ENCODE measurements at places on chromosomes 11 and 22.
A peak's percentile ranks its signal among the peaks of the same experiment; 100 is the strongest.

- DNase-seq = peak; percentile 82
Observed at GRCh38 chr11:88357323-88358039, 19.9 kb upstream of the CTSC start.

GRCh38 chr11:76322942-76323341, 58.0 kb downstream of the THAP12 start:
- DNase-seq = no peak

DNA sequence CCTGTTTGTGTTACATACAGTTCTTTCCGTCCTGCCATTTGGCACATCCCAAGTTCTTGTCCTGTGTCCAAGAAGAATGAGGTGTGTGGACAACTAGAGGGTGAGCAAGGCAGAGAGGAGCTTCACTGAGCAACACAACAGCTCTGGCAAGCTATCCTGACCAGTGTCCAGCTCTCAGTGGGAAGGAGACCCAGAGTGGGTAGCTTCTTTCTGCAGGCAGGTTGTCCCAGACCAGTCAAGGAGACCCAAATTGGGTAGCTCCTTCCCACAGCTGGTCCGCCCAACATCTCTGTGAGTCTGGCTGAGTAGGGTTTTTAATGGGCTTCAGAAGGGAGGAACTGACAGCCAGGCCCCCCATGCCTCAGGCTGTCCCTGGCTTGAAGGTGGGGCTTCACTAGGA, 35.2 kb upstream of the EXPH5 start:
- DNase-seq = no peak

GRCh38 chr11:4118107-4118506, 23.5 kb downstream of the RRM1 start:
- peak; percentile 5 for DNase-seq

GRCh38 chr11:10658621-10659338, 34.8 kb downstream of the IRAG1 start:
- DNase-seq = no peak

DNA sequence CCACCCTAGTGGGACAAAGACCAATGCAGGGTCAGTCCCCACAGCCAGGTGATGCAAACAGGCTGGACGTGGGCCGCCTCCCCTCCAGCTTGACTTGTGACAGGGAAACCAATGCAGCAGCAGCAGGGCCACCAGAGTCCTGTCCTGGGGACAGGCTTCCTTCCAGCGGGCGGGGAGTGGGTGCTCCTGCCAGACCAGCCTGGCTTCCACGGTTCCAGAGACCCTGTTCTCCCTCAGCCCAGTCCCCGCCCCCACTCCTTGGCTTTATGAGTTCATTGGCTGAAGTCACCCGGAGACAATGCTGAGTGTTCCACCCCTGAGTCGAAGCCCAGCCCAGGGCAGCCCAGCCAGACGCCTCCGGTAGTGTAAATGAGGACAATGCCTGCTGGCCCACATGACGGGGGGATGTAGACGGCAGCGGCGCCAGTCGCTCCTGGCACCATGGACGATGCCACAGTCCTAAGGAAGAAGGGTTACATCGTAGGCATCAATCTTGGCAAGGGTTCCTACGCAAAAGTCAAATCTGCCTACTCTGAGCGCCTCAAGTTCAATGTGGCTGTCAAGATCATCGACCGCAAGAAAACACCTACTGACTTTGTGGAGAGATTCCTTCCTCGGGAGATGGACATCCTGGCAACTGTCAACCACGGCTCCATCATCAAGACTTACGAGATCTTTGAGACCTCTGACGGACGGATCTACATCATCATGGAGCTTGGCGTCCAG, at the start of gene TSSK2:
Gene TSSK2 (plus strand): TSS at position 350 of the 726 bp plus-strand sequence. CDS start 92 bp downstream, at position 442.
- no peak for DNase-seq

DNA sequence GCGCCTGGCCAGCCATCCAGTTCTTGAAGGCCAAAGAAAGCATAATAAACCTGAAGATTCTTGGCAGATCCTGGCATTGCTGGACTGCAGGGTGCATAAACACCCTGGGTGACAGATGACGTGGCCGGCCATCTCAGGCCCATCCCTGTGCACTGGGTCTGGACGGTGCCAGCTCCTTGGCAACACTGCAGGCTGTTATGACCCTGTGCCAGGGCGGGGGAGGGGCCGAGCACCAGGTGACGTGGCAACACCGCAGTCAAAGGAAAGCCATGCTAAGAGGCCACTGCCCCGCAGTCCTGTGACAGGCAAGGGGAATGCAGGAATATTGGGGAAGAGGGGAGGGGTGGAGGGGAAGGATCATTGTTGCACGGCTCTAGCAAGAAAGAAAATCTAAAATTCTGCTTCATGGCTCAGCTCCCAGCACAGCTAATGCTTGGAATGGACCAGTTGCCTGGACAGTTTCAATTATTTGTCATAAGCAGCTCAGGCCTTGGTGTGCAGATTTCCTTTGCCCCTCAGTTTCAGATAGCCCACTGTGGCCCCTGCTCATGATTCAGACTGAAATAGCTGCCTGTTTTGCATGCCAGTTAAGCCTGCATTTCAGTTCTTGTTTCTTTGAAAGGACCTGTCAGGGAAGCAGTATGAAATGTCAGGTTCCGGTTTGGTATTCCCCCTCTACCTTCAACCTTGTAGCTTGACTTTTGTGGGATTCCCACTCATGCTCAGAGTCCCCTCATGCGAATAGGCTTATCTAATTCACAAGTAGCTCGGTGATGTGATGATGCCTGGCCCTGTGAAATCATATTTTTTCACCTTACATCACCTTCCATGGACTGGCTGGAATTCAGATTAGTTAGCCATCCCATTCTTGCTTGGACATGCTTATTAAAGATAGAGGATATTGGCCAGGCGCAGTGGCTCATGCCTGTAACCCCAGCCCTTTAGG, 29.7 kb upstream of the DDX6 start:
- DNase-seq = peak; percentile 67

- DNase-seq = no peak
Observed at GRCh38 chr22:31881865-31882264, 62.5 kb upstream of the YWHAH start.

- DNase-seq = no peak
Observed at GRCh38 chr11:2210366-2211112, 38.9 kb upstream of the TH start.

GRCh38 chr11:64799623-64800302, 3.3 kb downstream of the MAP4K2 start:
- DNase-seq = no peak

DNA sequence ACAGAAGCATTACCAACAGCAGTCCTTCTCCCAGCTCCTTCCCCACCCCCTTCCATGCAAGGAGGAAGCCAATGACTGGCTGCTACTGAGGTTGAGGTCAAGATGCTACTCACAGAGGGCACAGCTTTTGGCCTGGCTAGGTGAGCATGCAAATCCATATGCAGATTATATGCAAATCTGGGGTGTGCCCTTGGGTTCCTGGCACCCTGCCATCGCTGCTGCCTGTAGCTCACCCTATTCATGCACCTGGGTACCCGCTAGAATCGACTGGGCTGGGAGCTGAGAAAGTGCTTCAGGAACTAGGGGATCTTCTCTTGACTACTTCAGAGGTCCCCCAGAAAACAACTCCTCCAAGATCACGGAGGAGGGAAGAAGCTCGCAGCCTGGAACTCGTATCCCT, 4.0 kb downstream of the DSCAML1 start:
- no peak for DNase-seq

GRCh38 chr11:101453682-101454081, 130.1 kb downstream of the TRPC6 start:
- no peak for DNase-seq

- no peak for DNase-seq
Observed at GRCh38 chr11:70159627-70160570, 43.2 kb upstream of the FADD start.

DNA sequence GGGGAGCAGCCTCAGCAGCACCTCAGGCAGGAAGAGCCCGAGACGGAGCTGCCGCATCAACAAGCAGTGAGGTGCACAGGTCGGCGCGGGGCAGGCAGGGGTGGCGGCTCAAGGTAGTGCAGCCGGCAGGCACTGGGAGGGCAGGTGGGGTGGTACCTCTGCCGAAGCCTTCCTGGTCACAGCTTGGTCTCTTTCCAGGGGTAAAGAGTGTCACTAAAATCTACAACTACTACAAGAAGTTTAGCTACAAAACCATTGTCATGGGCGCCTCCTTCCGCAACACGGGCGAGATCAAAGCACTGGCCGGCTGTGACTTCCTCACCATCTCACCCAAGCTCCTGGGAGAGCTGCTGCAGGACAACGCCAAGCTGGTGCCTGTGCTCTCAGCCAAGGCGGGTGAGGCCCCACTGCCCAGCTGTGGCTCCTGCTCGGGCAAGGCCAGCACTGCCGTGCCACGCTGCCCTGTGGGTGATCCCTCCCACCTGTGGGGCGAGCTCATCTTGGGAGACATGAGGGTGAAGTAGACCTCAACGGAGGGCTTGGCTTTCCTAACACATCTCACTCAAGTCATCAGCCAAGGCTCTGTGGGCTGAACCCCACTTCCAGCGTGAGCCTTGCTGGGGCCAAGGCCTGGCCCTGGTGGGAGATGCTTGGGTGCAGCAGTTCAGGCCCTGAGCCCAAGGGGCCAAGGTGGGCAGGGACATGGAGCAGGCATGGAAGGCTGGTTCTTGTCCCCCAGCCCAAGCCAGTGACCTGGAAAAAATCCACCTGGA, 13.6 kb downstream of the GATD1 start:
- DNase-seq = no peak

DNA sequence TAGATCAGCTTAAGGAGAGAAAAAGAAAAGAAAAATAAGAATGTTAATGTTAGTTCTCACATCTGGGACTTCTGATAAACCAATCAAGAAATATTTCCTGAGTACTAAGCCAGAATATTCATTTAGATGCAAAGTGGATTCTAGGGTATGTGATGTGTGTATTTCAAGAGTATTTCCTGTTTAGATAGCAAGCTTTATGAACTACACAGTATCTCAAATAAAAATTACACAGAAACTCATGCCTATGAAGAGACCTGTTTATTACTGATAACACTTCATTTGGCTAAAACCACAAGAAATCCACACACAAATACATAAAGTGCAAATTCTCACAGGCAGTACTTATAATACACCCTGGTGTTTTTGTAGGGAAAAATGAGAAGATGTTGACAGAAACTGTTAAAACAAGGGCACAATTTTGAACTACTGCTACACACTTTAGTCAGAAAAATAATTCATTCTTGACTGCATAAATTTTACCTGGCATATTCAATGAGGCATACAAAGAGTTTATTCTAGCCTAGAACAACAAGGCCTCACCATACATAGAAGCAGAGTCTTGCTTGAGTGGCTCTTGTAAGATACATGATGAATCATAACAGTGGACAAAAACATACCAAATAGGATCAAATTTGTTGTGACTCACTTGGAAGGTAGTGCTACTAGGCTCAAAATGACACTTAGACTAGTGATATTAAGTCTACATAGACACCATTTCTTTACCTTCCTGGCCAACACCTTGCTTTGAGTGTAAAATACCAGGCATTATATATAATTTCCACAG, 18.8 kb upstream of the P4HA3 start:
- no peak for DNase-seq

DNA sequence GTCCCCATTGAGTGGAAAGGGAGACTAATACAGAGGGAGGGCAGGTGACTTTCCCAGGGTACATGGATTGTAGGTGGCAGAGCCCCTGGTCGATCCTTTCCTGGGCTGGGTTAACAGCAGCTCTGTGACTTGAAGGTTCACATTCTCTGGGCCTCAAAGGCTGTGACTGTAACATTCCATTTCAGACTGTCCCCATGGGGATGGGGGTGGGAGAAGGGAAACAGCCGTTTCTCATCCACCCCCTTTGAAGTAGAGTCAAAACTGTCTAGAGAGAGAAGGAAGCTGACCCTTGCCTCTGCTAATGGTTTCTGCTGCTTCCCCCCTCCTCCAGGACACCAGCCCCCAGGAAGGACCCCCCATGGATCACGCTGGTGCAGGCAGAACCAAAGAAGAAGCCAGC, 19.2 kb downstream of the MICALL1 start:
- no peak for DNase-seq

DNA sequence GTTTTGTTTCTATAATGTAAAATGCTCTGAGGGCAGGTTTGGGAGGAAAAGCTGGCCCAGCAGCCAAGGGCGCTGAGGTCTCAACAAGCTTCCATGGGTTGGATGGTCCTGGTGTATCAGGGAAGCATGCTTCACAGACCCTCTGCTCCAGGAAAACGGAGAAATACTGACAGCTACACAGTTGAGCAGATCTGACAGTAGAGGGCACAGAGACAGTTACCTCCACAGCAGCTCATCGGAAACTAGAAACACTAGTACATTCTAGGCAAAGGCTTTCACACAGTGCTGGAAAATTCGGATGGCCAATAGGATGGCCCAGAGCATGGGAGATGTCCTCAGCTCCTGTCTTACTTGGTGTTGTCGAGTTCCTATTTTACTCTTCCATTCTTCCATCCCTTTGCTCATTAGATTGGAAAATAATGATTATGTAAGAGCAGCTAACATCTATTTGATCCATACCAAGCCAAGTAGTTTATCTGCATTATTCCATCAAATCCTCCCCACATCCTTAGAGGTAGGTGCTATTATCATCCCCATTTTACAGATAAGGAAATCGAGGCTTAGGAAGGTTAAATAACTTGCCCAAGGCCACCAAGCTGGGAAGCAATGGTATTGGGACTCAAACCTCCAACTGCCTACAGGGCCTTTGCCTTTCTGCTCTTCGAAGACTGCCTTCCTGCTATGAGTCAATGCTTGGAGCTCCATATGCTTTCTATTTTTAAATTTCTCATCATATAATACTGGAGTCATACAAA, 28.3 kb downstream of the LMO2 start:
- DNase-seq = no peak

DNA sequence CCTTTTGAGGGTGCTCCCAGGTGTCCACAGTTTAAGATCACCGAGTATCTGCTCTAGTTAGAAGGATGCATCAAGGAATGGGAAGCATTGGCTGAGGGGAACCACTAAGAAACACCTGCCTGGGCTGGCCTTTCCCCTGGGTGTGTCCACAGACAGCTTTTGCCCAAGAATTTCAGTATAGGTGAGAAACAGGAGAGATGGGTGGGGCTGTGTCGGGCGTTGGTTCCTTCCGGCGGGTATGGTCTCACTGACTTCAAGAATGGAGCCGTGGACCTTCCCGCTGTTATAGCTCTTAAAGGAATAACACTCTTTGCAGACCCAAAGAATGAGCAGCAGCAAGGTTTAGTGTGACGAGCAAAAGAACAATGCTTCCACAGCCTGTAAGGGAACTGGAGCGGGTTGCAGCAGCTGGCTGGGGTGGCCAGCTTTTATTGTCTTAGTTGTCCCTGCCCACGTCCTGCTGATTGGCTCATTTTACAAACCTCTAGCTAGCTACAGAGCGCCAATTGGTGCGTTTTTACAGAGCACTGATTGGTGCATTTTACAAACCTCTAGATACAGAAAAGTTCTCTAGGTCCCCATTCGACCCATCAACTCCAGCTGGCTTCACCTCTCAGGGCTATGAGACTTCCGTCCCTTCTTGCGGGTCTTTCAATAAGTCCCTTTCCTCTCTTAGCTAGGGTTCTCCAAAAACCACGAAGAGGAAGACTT, 2.4 kb downstream of the FADS1 start:
- peak; percentile 30 for DNase-seq

GRCh38 chr11:1810761-1811160, 24.0 kb upstream of the SYT8 start:
- peak; percentile 88 for DNase-seq
